ENCODE measurements at places on chromosomes 13 and 19. TPM values are rescaled to one million over a fixed set of nuclear protein-coding genes. Genes with fewer than 3 reads are reported as not detected.

Gene MAST1
- not detected for total RNA-seq

DNA sequence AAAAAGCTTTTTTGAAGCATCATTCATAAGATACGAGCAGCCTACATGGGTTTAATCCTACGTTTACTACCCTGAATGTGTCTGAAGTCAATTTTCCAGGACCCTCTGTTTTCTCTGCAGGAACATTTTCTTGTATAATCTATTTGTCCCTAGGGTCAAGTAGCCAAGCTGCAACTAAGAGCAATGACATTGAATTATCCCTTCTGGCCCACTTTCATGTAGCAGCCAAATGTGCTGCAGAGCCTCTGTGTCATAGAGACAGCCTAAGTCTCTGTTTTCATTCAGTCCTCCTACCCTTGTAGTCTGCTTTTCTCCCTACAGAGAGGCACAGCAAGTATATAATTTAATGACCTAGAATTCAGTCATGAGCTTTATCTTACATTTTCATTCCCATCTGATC lies 82.1 kb downstream of the ZAR1L start:
- ATAC-seq = no peak

DNA sequence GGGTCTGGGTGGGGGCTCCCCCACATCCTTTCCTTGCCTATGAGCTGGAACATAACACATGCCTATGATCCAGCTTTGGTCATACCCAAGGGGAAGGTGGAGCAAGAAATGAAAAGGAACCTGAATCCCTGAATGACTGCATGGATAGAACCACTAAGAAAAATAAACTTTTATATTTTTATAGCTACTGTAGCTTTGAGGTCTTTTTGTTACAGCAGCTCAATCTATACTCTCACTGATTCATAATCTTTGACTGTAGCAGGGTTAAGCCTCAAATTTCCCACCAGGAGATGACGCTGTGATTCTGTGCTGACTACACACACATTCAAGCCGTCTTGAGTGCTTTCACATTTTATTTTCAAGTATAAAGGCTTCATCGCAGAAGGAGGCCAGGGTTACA lies 8.8 kb downstream of the PALM3 start:
- no peak for ATAC-seq

DNA sequence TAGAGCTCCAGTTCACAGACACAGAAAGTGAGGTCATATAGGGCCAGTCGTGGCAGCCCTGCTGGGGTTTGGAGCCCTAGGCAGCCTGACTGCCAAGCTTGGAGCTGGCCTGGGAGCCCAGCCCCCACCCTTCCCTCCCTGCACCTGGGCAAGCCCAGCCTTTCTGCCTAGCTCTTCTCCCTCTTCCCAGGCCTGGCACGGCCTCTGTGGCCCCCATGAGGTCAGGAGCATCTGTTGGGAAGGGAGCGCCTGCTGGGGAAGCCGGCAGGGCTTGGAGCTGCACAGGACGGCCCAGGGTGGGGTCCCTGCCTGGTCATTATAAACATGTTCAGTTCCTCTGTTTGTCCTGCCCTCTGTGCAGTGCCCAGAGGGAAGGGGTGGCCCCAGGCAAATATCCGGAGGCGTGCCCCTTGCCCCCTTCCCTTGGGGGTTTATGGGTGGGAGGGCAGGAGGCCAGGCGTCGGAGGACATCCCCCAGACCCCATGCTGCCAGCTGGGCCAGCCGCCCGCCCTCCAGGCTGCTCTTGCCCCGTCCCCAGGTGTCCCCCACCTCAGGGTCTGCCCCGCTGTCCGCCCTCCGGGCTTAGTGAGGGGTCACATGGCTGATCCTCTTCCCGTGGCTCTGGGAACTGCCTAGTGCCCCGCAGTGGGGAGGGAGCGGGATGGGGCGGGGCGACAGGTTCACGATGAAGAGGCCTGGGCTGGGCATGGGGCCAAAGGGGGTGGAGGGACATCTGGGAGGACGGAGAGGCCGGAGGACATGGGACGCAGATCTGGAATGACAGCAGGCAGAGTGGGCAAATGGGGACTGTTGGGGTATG lies 30.0 kb upstream of the NCCRP1 start:
- peak; percentile 75 for ATAC-seq

DNA sequence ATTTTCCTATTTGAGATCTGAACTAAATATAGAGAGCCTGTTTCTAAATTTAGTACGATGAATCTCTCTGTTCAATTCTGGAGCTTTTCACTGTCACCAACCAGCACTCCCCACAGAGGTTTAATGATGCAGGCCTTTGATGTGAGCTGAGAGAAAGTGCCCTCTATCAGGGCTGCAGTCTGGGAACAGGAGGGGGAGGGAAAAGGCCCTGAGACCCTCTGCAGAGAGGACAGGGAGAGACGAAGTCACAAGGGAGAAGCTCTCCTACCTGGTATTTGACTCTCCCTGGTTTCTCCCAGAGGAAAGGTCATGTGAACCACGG lies 206.8 kb upstream of the SOX1 start:
- ATAC-seq = no peak

DNA sequence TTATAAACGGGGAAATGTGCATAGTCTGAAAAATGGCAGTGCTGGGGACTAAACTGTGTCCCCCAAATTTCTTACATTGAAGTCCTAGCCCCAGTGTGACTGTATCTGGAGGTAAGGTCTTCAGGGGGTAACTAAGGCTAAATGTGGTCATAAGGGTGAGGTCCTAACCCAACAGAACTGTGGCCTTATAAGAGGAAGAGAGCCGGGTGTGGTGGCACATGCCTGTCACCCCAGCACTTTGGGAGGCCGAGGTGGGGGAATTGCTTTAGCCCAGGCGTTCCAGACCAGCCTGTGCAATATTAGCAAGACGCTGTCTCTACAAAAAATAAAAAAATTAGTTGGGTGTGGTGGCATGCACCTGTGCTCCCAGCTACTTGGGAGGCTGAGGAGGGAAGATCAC lies 17.8 kb downstream of the PROZ start:
- ATAC-seq = peak; percentile 79

GRCh38 chr13:51782026-51782710 lies 21.8 kb downstream of the DHRS12 start:
- peak; percentile 11 for ATAC-seq

DNA sequence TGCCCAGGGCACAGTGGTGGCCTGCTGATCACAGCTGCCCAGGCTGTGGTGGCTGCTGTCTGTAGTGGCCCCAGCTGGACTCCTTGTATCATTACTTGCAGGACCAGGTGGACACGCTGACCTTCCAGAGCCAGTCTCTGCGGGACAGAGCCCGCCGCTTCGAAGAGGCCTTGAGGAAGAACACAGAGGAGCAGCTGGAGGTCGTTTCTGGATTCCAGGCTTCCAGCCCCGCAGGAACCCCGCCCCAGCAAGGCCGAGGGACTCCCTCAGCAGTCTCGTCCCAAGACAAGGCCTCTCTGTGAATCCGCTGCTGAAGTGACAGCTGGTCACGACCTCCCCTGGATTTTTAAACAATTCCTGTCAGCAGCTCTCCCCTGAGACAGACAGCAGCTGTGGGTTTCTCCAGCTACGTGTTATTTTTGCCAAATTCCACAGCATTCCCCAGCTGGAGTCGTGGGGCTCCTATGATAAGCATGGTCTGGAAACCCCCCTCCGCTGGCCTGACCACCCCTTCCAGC lies 98.3 kb downstream of the SLC7A1 start:
- no peak for ATAC-seq

GRCh38 chr19:45251452-45252354 lies 632 bp downstream of the MARK4 start:
- ATAC-seq = peak; percentile 8

GRCh38 chr13:47114030-47114429 lies 217.2 kb upstream of the HTR2A start:
- ATAC-seq = no peak

DNA sequence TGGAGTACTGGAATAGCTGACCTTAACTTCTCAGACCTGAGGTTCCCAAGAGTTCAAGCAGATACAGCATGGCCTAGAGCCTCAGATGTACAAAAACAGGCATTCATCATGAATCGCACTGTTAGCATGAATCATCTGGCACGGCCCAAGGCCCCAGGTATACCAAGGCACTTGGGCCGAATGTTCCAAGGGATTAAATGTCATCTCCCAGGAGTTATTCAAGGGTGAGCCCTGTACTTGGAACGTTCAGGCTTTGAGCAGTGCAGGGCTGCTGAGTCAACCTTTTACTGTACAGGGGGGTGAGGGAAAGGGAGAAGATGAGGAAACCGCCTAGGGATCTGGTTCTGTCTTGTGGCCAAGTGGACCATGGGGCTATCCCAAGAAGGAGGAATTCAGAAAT lies 6.3 kb downstream of the KLK3 start:
- peak; percentile 75 for ATAC-seq

Gene C19orf85
- total RNA-seq = not detected

DNA sequence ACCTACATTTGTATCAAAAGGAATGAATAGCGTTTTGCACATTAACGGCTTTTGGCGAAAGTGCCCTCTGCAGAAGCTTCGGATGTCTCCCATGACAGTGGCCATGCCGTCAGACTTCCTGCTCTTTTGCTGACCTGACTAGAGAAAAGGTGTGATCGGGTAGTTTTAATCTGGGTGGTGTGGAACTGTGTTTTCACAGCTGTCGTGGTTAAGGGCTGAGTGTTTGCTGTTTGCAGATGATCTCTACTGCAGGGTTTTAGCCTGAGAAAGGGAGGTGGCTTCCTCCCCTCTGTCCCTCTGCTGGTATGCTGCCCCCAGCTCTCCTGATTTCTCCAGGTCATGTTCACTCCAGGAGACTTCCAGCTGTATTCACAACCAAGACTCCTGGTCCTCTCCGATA lies 22.4 kb downstream of the ZNF71 start:
- no peak for ATAC-seq

GRCh38 chr19:51568456-51568855 lies 2.6 kb upstream of the ZNF175 start:
- ATAC-seq = no peak

- ATAC-seq = no peak
Observed at GRCh38 chr13:107545946-107546502, 669.3 kb downstream of the LIG4 start.

GRCh38 chr19:46766569-46767317 lies 20.5 kb upstream of the STRN4 start:
- peak; percentile 24 for ATAC-seq

- ATAC-seq = no peak
Observed at GRCh38 chr13:32627793-32628192, 41.5 kb downstream of the PDS5B start.

Gene CFAP97D2
- not detected for total RNA-seq

Gene ZNF784
- total RNA-seq = 3.8 TPM

DNA sequence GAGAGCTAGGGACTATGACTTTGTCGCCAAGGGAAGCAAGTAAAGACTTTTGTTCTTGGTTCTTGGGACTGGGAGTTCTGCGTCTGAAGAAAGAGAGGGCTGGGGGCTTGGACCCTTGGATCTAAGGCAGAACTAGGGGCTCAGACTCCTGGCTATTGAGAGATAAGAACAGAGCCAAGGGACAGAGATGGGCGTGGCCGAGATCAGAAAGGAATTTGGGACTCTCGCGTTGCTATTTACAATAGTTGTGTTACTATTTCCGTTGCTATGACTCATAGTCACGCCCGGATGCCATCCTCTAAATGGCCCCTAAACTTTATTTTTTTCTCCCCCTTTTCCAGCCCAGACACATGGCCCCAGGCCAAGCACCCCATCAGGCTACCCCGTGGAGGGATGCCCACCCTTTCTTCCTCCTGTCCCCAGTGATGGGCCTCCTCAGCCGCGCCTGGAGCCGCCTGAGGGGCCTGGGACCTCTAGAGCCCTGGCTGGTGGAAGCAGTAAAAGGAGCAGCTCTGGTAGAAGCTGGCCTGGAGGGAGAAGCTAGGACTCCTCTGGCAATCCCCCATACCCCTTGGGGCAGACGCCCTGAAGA lies 759 bp downstream of the PPP1R15A start:
- ATAC-seq = peak; percentile 62

- ATAC-seq = no peak
Observed at GRCh38 chr13:99157046-99157445, 43.6 kb upstream of the UBAC2 start.

Gene KLHL1
- not detected for total RNA-seq

DNA sequence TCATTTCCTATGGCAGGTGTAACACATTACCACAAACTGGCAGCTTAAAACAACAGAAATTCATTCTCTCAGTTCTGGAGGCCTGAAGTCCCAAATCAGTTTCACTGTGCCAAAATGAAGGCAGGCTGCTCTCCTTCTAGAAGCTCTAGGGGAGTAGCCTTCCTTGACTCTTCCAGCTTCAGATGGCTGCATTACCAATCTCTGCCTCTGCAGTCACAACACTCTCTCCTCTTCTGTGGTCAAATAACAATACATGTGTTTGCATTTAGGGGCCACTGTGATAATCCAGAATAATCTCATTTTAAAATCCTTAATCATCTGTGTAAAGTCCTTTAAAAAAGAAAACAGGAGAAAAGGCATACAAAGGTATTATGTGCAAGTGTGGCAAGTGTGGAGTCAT lies 7.8 kb downstream of the DIAPH3 start:
- no peak for ATAC-seq

Gene ITPKC
- 59.5 TPM for total RNA-seq

DNA sequence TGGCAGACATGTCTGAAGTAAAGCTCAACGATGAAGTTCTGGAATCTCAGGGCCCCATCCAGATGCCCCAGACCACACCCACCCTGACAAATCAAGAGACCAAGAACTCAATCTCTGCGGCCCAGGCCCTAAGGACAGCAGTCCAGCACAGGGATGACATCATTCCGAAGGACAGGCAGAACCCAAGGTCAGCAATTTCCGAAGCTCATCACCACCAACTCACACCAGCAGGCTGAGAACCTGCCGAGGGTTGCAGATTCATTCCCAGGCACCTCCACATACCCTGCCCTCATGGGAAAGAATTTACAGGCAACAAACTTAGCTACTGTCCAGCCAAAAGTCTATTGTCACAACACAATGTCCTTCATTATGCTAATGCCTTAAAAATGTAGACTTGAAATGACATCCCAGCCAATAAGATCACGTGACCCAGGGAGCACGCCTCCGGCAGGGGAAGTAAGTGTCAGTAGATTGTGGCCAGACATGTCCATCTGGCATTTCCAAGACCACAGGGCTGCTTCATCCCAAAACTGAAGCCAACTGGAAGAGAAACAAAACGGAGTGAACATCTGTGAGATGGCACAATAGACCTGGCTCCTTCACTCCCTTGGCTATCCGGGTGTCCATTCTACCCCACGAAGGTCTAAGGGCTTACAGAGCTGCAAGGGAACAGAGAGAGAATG lies 98.8 kb downstream of the CRYL1 start:
- no peak for ATAC-seq

DNA sequence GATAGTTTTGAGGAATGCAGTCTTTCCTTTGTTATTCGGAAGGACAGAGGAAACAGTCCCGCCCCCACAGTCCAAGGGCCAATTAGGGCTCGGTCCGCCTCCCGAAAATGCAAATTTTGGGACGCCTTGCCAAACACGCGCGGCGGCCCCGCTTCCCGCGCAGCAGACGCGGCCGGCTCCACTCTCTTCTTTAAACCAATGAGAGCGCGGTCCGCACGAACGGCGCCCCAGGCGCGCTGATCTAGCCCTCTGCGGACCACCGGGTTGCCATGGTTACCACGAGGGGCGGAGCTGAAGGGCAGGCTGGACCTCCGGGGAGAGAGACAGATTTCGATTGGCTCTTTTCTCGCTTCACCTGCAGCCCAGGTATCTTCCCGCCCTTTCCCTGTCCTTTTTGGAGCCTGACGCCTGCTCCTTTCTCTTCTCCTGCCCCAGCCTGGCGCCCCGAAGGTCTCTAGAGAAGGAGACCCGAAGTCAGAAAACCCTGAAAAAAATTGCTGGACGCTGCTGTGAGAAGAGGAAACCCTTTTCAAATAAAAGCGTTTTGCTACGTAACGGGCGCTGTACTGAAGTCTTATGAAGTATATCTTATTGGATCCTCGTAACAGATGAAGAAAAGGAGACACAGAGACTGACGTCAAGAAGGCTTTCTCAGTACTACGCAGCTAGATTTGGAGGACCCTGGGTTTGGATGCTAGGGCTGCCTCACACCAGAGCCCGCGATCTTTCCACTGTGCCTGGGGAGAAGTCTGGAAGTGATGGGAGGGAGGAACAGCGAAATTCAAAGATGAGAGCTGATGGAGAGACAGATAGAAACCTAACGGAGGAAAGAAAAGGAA lies 2.0 kb downstream of the PTH2 start:
- peak; percentile 50 for ATAC-seq

All from esophagus mucosa (tissue), 1 donor.